Stomach (tissue), 19 donors: ENCODE measurements at places on chromosomes 1 and 21. TPM values are rescaled to one million over a fixed set of nuclear protein-coding genes. Genes with fewer than 3 reads are reported as not detected.

CATSPERE gene
- total RNA-seq = not detected

HTR6 gene
- not detected for total RNA-seq

MSH4 gene
- not detected for total RNA-seq

TNFRSF9 gene
- total RNA-seq = 0.58 TPM

FAM167B gene
- total RNA-seq = not detected

DNA sequence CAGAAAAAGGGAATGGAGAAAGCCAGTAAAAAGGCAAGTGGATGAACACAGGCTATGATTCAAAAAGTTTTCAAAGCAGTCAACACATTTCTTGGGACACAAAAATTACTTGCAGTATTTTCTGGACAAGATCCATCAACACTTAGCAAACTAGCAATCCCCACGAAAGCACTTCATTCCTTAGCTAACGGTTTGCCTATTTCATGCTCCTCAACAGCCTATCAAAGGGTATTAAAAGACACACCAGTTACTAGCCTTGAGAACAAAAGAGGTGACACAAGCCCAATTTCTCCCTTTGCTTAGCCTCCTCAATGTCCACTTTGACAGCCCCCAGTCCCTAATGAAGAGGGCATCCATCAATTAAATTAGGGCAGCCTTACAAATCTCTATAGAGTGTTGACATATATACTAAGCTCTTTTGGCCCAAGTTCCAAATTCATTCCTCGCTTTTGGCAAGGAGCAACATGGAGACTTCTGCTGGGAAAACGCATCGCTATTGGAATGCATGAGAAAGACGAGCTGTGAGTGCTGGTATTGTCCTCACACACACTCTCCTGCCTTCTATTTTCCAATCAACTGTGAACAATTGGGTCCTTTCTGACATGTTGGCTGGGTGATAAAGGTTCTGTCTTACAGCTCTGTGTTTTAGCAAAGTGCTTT lies 180.0 kb downstream of the TNR start:
- no peaks in the 10 kb centered on the region for H3K36me3 ChIP-seq
- no peaks in the 10 kb centered on the region for H3K4me1 ChIP-seq
- H3K27me3 ChIP-seq = no peaks in the 10 kb centered on the region
- H3K27ac ChIP-seq = no peak overlapping the region

DNA sequence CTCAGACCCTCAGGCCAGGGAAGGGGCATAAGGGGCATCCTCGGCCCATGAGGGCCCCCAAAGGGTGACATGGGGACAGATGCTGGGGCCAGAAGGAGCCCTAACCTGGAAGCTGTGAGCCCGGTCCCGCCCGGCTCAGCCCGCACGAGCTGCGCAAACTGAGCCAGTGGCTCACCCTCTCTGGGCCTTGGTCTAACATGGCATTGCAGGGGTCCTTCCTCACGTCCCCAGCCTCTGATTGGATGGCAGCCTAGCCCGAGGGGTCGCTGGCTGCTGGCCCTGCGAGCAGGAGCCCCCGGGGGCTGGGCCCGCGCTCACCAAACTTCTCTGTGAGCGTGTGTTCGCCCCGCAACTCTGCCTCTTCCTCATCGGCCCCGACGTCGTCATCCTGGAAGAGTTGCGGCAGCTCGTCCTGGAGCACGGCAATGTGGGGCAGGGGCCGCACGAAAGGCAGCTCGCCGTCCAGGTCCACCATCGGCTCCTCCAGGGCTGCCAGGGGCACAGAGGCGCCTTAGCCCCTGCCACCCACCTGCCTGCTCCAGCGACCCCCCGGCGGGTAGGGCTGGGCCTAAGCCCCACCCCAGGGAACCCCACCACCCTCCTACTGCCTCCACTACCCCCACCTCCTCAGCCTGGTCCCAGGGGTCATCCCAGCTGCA lies 54.4 kb downstream of the ARHGEF16 start:
- no peak overlapping the region for H3K4me3 ChIP-seq
- H3K4me1 ChIP-seq = no peaks in the 10 kb centered on the region
- H3K27me3 ChIP-seq = no peaks in the 10 kb centered on the region
- H3K27ac ChIP-seq = no peak overlapping the region

GRCh38 chr1:57214951-57215575 lies 208.8 kb downstream of the DAB1 start:
- no peaks in the 10 kb centered on the region for H3K36me3 ChIP-seq
- no peaks in the 10 kb centered on the region for H3K27me3 ChIP-seq
- H3K4me3 ChIP-seq = no peak overlapping the region
- no peak overlapping the region for H3K27ac ChIP-seq

GRCh38 chr1:110493059-110493699 lies 25.8 kb downstream of the KCNA10 start:
- no peaks in the 10 kb centered on the region for H3K27me3 ChIP-seq
- no peaks in the 10 kb centered on the region for H3K36me3 ChIP-seq
- H3K4me1 ChIP-seq = no peaks in the 10 kb centered on the region
- H3K4me3 ChIP-seq = no peak overlapping the region

DNA sequence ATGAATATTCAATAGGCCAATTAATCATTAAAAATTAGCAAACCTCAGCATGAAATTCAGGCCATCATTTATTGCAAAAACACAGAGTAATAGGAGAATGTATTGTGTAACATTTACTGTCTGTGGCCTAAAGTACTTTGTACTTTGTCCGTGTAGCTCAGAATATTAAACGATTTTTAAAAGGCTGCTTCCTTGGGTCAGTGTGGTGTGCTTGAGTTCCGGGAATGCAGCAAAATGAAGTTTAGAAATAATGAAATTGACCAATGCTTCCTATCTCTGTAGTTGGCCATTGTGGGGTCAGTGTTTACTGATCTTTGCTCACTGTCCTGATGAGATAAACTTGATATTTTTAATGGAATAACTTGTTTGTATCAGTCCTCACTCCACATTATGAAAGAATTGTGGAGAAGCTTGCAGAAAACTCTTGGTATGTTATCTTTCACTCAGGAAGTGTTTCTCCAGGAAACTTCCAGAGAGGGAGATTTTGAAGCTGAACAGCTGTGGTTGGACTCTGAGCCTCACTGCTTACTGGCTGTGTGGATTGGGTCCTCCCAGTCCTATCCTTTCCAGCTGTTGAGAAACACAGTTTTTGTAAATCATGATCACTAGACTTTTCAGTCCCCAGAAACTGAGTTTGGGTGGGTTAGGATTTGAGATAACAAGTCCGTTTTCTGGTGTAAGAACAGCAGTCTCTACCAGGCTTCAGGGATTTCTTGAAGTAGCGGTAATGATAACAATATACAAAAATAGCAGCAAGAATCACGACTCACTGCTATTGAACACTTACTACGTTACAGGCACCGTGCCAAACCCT lies 19.2 kb upstream of the MTARC1 start:
- H3K4me3 ChIP-seq = no peak overlapping the region
- H3K36me3 ChIP-seq = peaks cover 13% of the 10 kb centered on the region
- peaks cover 17% of the 10 kb centered on the region for H3K4me1 ChIP-seq
- DNase-seq = no peak

DNA sequence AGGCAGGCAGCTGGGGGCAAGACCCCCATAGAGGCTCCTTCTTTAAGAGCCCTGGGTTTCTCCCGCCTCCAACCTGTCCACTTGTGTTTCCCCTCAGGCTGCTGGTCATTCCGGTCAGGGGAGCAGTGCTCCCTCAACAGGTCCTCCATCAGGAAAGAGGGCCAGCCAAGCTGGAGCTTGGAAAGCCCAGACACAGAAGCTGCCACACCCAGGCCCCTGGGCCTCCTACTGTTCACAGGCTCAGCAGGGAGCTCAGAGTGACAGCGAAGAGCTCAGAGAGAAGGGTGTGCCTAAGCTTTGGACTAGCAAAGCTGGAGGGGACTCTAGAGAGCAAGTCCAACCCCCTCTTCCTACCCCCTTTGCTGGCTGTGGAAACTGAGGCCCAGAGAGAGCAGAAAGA lies 10.3 kb upstream of the CDCP2 start:
- H3K4me3 ChIP-seq = no peak overlapping the region
- H3K27ac ChIP-seq = no peak overlapping the region
- no peaks in the 10 kb centered on the region for H3K27me3 ChIP-seq
- peak; percentile 39 for DNase-seq

- H3K27me3 ChIP-seq = no peaks in the 10 kb centered on the region
- no peaks in the 10 kb centered on the region for H3K36me3 ChIP-seq
- H3K4me1 ChIP-seq = peaks cover 21% of the 10 kb centered on the region
- no peak overlapping the region for H3K27ac ChIP-seq
Observed at GRCh38 chr1:93474321-93474720, 26.4 kb downstream of the FNBP1L start.

DNA sequence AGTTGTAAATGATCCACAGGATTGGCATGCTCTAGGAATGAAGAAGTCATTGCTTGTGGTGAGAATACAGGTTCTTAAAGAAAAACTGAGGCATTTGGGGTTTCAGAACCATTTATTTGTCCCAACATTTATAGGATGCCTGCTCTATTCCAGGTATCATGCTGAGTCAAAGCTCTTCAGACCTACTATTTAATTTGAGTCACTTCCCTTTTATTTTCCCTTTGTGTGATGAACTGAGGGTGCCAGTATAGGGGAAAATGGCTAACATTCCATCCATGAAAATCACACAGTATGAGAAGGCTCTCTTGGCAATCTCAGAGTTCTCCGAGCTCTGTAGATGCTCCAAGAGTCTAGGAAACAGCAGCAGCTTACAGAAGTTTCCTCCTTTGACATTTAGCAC lies 110.4 kb downstream of the RNF220 start:
- no peaks in the 10 kb centered on the region for H3K27me3 ChIP-seq
- H3K36me3 ChIP-seq = no peaks in the 10 kb centered on the region
- no peaks in the 10 kb centered on the region for H3K4me1 ChIP-seq
- no peak overlapping the region for H3K27ac ChIP-seq
- DNase-seq = no peak

DNA sequence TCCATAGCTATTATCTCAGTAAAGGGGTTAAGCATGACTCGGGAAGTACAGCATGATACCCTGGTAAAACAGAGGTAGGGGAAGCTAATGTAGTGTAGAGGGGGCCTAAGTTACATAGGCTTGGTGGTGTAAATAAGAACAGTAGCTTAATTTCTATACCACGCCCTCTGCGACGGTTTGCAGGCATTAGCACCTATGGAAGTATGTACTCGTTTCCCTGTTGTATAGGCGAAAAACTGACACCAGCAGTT lies 470 bp upstream of the NAXE start:
- H3K27me3 ChIP-seq = no peaks in the 10 kb centered on the region
- H3K4me1 ChIP-seq = peaks cover 23% of the 10 kb centered on the region
- H3K4me3 ChIP-seq = peak overlapping the region; percentile 79
- no peak for DNase-seq
- peaks cover 5% of the 10 kb centered on the region for H3K36me3 ChIP-seq
- H3K27ac ChIP-seq = peak overlapping the region; percentile 89

DNA sequence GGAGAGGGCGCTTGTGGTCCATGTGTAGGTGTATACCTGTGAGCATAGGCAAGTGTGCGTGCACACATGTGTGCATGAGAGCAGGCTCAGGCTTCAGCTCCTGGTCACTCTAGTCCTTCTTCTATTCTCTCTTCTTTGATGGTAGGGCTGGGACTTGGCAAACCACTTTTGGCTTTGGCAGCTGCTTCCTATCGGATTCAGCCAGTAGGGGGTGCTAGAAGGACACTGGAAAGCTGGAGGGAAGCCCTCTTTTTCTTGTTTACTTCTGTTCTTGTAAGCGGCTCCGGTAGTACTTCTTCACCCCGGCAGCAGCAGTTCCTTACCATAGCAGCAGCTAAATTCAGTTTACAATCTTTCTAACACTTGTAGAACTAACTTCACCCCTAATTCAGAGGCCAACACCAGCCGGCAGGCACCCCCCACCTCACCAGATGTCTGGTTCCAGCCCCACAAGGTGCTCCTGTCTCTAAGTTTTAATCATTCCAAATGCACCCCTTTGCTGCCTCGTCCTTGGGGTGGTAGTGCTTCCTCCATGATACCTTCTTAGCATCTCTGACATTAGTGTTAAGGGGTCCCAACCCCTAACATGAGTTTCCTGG lies 25.1 kb downstream of the NENF start:
- no peaks in the 10 kb centered on the region for H3K36me3 ChIP-seq
- peak; percentile 39 for DNase-seq
- H3K4me3 ChIP-seq = no peak overlapping the region
- no peaks in the 10 kb centered on the region for H3K27me3 ChIP-seq

DNA sequence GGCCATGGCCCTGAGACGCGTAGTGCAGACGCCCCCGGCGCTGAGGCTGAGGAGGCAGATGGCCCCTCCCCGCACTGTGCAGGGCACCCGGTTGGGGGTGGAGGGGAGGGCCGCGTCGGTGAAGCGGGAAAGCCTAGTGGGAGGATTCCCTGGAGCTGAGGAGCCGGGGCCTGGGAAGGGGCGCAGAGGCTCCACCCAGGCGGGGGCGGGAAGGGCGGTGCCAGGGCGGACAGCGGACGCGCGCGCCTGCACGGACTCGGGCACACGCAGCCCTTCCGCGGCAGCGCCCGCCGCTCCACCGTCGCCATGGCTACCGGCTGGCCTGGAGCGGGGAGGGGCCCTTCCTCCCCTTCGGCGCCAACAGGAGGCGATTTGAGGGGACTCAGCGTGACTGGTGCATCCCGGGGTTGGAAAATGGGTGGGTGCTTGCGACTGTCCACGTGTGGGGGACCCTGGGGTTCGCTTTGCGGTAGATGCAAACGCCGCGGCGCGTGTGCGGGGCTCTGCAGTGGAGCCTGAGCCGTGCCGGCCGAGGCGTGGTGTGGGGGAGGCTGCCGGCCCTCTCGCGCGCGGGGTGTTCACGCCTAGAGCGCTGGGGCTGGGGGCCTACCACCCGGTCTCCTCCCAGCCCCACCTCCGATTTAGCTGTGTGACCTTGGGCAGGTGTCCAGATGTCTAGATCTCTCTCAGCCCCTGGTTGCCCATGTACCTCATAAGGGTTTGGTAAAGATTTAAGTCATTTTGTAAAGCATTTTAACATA lies 35.1 kb downstream of the PTPRF start:
- peaks cover 32% of the 10 kb centered on the region for H3K36me3 ChIP-seq
- no peaks in the 10 kb centered on the region for H3K27me3 ChIP-seq
- peak overlapping the region; percentile 57 for H3K27ac ChIP-seq
- peak; percentile 94 for DNase-seq
- H3K4me1 ChIP-seq = peaks cover 26% of the 10 kb centered on the region

DNA sequence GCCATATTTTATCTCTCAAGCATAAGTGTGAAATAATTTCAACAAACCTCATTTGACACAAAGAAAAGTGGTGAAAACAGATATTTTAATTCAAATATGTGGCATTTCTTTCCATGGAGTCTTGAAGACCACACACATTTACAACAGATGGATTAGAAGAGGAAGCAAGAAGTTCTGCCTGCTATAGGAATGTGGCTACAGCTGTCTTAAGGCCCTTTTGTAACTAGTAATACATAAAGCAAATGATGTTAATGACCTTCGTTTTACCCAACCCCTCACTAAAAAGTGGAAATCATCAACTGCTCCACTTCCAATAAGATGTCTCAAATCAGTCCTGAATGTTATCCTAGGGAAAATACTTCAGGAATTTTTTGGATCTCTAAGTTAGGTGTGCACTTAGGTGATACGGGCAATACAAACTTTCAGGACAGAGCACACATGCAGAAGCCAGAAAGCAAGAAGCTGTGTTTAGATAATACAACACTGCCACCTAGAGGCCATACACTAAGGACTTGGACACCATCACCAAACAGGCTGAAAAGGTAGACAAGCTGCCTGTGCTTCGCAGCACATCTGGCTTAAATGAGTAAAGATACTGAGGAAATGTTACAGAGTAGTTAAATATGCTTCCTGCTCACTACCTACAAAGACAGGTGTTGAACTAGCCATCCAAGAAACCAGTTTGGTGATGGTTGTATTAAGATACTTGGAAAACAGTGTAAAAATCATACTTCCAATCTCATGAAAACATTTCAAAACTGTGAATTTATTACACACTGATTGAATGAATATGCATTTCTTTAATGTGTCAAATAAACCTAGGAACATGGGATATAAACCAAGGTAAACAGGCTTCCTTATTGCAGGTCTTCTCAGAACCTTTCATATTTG lies 24.4 kb downstream of the RRAGC start:
- DNase-seq = no peak
- H3K4me3 ChIP-seq = no peak overlapping the region
- H3K27ac ChIP-seq = no peak overlapping the region
- H3K36me3 ChIP-seq = peaks cover 32% of the 10 kb centered on the region
